ENCODE measurements at places on chromosomes 5 and 9. TPM values are rescaled to one million over a fixed set of nuclear protein-coding genes. Genes with fewer than 3 reads are reported as not detected.

DNA sequence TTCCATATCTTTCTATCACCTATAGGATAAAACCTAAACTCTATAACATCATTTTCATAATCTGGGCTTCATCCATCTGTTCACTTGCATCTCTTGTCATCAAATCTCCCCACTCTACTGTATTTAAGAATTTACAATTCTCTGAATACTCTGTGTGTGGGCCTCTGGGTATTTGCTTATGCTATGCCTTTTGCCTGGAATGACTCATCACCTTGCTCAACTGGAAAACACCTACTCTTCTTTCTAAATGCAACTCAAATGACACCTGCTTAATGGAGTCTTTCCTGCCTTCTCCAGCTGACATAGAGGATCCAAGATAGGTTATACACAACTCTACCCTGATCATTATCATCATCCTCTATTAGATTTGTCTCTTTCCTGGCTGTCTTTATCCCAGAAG, 421.7 kb downstream of the SPATA31D1 start:
- no peaks in the 10 kb centered on the region for H3K4me1 ChIP-seq
- H3K27me3 ChIP-seq = no peaks in the 10 kb centered on the region
- no peak for DNase-seq
- H3K4me3 ChIP-seq = no peak overlapping the region
- no peak overlapping the region for H3K27ac ChIP-seq

- no peak overlapping the region for H3K4me3 ChIP-seq
- peaks cover 3% of the 10 kb centered on the region for H3K36me3 ChIP-seq
- DNase-seq = no peak
- H3K27ac ChIP-seq = no peak overlapping the region
- no peaks in the 10 kb centered on the region for H3K4me1 ChIP-seq
Observed at GRCh38 chr9:134434894-134435506, 108.7 kb downstream of the RXRA start.

- H3K36me3 ChIP-seq = no peaks in the 10 kb centered on the region
- H3K4me1 ChIP-seq = no peaks in the 10 kb centered on the region
- H3K27ac ChIP-seq = no peak overlapping the region
- DNase-seq = no peak
- H3K4me3 ChIP-seq = no peak overlapping the region
- peaks cover 4% of the 10 kb centered on the region for H3K27me3 ChIP-seq
Observed at GRCh38 chr5:155969537-155969936, 357.4 kb upstream of the SGCD start.

DNA sequence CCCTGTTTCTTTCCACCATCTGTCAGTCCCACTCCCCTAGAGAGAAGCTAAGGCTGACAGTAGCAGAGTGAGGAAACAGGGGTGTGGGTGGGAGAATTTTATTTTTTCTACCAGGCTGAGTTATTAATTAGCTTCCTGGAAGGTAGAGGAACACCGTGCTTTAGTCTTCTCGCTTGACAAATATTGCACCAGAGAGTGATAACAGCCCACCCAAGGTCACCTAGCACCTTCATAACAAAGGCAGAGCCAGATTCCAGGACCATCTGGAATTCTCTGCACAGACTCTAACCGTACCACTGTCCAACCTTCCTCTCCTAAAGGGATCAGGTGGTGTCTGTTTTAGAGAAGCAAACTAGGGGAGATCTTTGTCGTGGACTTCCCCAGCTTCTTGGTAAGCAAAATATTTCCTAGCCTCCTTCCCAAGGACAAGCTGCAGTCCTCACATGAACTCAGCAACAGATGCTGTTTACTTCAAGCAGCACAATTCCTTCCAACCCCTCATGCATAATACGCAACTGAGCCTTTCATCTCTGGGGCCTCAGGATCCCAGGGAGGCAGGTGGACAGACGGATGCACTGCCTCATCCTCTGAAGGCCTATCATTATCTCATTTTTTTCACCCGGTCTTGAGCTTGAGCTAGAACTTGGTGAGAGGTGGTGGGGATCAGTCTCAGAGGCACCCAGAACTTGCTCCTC, 308.7 kb upstream of the BRINP1 start:
- no peaks in the 10 kb centered on the region for H3K36me3 ChIP-seq
- H3K4me3 ChIP-seq = no peak overlapping the region
- DNase-seq = no peak
- no peak overlapping the region for H3K27ac ChIP-seq
- H3K27me3 ChIP-seq = no peaks in the 10 kb centered on the region

DNA sequence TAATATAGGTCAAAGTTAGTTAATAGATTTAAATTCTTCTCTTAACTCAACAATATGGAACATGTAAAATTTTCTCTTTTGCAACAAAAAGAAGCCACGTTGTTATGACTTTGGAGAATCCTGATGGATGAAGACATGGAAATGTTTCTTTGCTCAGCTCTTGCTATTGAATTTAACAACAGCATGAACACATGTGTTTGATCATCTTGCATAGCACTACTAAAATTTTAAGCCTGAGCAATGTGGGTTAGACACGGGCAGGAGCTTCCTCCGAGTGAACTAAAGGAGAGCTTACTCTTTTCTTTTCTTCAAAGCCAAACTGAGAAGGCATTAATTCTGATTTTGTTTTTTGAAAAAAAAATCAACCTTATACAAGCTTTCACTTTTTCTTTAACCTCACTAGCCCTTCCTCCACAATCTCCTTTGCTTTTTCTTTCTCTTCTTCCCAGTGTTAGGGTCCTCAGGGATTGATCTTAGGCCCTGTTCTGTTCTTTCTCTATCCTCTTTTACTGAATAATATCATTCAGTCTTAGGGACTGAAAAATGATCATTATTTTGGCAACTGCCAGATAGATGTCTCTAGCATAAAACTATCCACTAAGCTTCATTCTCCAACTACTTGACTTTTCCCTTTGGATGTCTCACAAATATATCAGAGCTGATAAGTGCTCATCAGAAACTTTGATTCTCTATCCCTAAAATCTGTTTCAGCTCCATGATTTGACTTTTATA, 36.9 kb downstream of the ADAMTS19 start:
- H3K4me1 ChIP-seq = no peaks in the 10 kb centered on the region
- no peak overlapping the region for H3K27ac ChIP-seq
- DNase-seq = no peak
- H3K4me3 ChIP-seq = no peak overlapping the region
- H3K27me3 ChIP-seq = no peaks in the 10 kb centered on the region
- H3K36me3 ChIP-seq = no peaks in the 10 kb centered on the region

DNA sequence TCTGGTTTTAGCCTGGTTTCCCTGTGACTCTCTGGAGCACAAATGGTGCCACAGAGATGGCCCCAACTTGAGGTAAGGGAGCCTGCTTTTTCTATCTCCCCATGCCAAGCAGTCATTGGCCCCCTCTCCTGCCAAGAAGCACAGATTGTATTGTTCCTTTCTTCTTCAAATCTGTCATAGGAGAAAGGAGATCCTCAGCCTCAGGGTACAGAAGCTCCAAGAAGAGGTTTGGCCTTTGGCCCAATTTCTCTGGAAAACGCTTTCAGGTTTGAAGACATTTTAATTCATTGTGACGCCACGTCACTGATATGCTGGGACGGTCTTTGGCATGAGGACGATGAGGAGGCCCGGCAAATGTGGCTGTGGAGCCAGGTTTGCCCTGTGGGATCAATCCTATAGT, 29.2 kb upstream of the PANK3 start:
- no peaks in the 10 kb centered on the region for H3K36me3 ChIP-seq
- no peak for DNase-seq
- no peak overlapping the region for H3K4me3 ChIP-seq

GRCh38 chr9:110799396-110799795, 130.8 kb downstream of the MUSK start:
- no peaks in the 10 kb centered on the region for H3K36me3 ChIP-seq
- no peak overlapping the region for H3K27ac ChIP-seq
- no peaks in the 10 kb centered on the region for H3K27me3 ChIP-seq

- no peak overlapping the region for H3K4me3 ChIP-seq
- peaks cover 14% of the 10 kb centered on the region for H3K4me1 ChIP-seq
- DNase-seq = no peak
- no peaks in the 10 kb centered on the region for H3K36me3 ChIP-seq
Observed at GRCh38 chr9:127550751-127551150, 61.3 kb upstream of the STXBP1 start.

GRCh38 chr5:174991847-174992246, 267.5 kb downstream of the MSX2 start:
- H3K27me3 ChIP-seq = no peaks in the 10 kb centered on the region
- H3K4me3 ChIP-seq = no peak overlapping the region
- H3K27ac ChIP-seq = no peak overlapping the region
- no peaks in the 10 kb centered on the region for H3K36me3 ChIP-seq

RAD23B gene
- total RNA-seq = 111 TPM

- no peak overlapping the region for H3K27ac ChIP-seq
- H3K4me3 ChIP-seq = no peak overlapping the region
- no peaks in the 10 kb centered on the region for H3K4me1 ChIP-seq
Observed at GRCh38 chr9:3922846-3923245, 377.0 kb downstream of the GLIS3 start.

- no peaks in the 10 kb centered on the region for H3K27me3 ChIP-seq
- no peaks in the 10 kb centered on the region for H3K4me1 ChIP-seq
- no peak overlapping the region for H3K27ac ChIP-seq
- no peak overlapping the region for H3K4me3 ChIP-seq
Observed at GRCh38 chr9:108565651-108566378, 290.0 kb downstream of the ACTL7B start.

GRCh38 chr9:134459164-134459563, 132.9 kb downstream of the RXRA start:
- H3K36me3 ChIP-seq = no peaks in the 10 kb centered on the region
- H3K27ac ChIP-seq = no peak overlapping the region
- H3K27me3 ChIP-seq = no peaks in the 10 kb centered on the region
- no peak overlapping the region for H3K4me3 ChIP-seq
- DNase-seq = no peak

DNA sequence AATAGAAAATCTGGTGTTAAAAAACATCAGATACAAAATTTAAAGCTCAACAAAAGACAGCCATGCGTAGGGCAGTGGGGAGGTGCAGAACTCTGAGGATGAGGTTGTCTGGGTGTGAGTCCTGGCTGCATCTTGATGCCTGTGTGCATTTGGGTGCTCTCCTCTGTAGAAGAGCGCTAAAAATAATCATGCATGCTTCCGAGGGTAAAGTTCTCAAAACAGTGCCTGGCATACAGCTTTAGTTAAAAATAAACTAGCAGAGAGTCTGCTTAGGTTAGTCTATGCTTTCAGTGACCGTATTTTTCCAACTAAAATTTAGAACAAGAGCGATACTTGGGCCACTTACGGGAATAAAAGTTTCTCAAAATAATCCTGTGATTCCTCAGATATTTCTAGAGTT, 55.5 kb upstream of the SPATA31C2 start:
- peaks cover 29% of the 10 kb centered on the region for H3K27me3 ChIP-seq
- no peaks in the 10 kb centered on the region for H3K36me3 ChIP-seq
- H3K4me1 ChIP-seq = no peaks in the 10 kb centered on the region
- no peak overlapping the region for H3K4me3 ChIP-seq
- no peak overlapping the region for H3K27ac ChIP-seq

PTTG1 gene
- 236 TPM for total RNA-seq

C8G gene
- 0.90 TPM for total RNA-seq

TRPM3 gene
- not detected for total RNA-seq

- no peak overlapping the region for H3K27ac ChIP-seq
- H3K36me3 ChIP-seq = no peaks in the 10 kb centered on the region
- no peaks in the 10 kb centered on the region for H3K4me1 ChIP-seq
- H3K27me3 ChIP-seq = peaks cover 11% of the 10 kb centered on the region
- no peak overlapping the region for H3K4me3 ChIP-seq
Observed at GRCh38 chr5:103466495-103466894, 96.1 kb downstream of the NUDT12 start.
